Ureter (tissue), 1 donor: ENCODE measurements at places on chromosomes 3 and 15.

- no peak for DNase-seq
These were observed 20.6 kb downstream of the HEG1 start for GRCh38 chr3:125035217-125035616.

GRCh38 chr15:77160562-77161478, 89.9 kb upstream of the TSPAN3 start:
- peak; percentile 58 for DNase-seq

- no peak for DNase-seq
These were observed 136.7 kb upstream of the ADAMTS9 start for GRCh38 chr3:64824394-64824909.

- no peak for DNase-seq
These were observed 117.8 kb downstream of the LRIG1 start for GRCh38 chr3:66383023-66383422.

DNA sequence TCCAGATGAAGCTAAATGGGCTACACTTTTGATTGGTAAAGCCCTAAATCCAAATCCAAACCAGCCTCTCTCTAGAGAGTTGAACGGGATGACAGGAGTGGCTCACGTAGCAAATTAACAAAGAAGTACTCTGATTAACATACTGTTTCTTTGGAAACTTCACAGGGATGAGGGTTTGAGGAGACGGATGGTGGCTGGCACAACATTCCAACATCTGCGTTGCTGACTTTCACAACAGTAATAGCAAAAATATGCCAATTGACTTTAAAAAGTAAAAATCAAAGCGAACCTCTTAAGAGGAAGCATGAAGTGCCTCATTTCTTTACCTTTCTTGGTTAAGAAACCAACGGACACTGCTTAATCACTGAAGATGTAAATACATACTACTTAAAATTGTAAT, 181.4 kb downstream of the TBL1XR1 start:
- no peak for DNase-seq

- DNase-seq = no peak
These were observed 19.1 kb downstream of the ZNF710 start for GRCh38 chr15:90020021-90020735.

DNA sequence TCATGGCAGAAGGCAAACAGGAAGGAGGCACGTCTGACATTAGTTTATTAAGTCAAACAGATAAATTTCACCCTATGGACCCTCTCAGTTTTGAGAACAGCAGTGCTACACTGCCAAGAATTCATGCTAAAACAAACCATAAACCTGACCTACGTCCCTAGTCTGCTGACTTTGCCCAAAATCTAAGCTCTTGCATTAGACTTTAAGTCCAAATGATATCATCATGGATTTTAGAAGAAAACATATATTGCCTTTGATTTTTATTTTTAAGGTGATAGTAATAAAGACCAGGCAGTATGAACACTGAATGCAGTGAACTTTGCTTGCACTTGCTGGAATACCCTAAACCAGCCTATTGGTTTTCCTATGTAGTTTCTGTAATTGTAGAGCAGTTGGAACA, 79.6 kb upstream of the GADL1 start:
- DNase-seq = no peak

- no peak for DNase-seq
These were observed 253.7 kb downstream of the IL5RA start for GRCh38 chr3:2856138-2857133.

DNA sequence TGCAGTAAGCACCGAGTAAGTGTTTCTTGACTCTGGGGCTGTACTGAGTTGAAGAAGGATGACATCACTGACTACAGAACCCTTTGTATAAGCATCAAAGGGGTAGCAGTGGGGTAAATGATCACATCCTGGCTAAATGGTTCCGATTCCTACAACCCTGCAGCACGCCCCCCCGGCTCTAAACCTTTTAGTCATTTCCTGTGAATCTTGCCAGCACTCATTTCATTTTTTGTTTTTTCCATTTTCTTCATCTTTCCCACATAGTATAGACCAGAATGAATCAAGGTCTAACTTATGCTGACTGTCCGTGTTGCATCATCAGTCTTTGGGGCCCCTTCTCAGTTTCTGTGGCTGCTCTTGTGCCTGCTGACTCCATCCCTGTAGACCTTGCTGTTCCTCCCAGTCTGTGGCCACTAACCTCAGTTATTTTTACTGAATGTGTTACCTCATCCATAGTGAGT, 383.1 kb upstream of the TPRG1 start:
- no peak for DNase-seq

DNA sequence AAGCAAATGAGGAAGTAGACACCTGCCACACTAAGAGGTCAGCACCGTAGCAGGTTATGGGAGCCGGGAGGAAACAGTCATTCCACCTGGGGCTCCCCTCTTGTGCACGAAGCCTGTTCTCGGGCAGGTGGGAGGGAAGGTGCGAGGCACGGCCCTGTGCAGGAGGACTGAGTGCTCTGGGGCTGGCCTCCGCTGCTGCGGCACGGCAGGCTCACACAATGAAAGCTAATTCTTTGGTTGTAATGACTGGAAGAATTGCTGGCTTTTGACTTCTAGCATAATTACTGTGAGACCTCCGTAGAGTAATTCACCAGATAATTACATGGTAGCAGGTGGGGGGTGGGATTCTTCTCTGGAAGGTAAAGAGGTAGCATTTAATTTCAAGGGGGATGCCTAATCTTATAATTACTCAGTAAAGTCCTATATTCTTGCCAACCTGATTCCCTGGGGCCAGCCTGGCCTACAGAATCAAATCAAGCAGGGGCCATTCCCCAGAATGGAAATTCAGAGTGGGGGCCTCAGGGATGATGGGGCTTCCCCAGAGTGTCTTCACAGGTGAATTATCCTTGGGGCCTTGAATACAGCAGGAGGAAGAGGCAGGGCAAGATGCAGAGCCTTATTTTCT, 129.1 kb downstream of the TPRA1 start:
- DNase-seq = no peak

DNA sequence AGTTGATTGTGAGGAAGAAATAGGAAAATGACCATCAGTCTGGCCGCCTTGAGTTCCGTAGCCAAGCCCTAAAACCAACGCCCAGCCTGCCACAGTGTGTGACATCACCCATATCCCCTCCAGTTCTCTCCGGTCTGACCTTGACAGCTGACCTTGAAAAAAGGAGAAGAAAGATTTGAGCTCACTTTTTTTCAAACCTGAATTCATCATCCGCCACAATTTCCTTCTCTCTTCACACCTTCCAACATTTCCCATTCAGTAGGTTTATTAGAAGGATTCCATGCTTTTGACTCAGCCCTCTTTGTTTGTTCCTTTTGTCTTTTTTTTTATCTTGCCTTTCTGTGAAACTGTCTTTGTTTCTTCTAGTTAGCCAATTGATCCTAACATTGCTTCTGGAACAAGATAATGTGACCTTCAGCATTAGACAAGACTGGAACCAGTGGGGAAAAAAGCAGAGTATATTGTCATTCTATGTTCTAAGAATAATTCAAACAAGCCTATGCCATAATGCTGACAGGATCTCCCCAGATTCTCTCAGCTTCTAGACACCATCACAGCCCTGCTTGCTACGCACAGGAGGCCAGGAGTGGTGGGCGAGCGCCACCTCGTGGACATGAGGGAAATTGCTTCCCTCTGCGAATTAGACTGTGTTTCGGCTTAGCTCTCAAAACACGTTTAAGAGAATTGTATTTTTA, 283.1 kb downstream of the FGF12 start:
- peak; percentile 59 for DNase-seq

GRCh38 chr15:39720621-39721611, 61.7 kb downstream of the FSIP1 start:
- DNase-seq = no peak

- no peak for DNase-seq
These were observed 53.8 kb upstream of the TTBK2 start for GRCh38 chr15:42974202-42974862.

DNA sequence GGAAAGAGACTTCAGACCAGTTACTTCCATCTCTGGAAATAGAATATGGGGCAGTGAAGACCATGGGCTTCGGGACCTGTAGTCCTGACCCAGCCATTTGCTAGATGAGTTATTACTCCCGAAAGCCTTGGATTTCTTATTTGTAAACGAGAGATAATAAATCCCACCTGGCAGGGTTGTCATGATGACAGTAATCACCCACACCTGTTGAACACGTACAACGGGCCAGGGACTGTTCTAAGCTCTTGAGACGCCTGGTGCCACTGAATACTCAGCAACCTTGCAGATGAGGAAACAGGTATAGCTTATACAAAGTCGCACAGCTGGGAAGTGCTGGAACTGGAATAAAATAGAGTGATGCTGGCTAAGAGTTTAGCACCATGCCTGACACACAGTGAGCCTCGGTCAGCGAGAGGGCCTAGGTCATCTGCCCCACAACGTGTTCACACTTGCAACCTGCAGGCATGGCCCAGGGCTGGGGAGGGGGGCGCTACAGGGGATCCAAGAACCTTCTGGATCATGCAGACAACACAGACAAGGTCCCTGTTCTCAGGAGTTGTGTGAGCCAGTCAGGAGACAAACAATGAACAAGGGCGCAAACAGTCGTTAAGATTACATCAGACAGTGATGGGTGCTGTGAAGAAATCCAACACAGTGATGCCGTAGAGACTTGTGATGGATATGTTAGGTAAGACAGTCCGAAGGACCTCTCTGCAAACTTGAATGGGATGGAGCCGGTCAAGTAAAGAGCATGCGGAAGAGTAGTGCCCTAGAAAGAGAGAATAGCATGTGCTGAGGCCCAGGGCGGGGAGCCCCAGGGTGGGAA, 89.2 kb downstream of the CORO2B start:
- DNase-seq = no peak

GRCh38 chr15:76991048-76991447, 3.9 kb upstream of the PSTPIP1 start:
- DNase-seq = no peak

DNA sequence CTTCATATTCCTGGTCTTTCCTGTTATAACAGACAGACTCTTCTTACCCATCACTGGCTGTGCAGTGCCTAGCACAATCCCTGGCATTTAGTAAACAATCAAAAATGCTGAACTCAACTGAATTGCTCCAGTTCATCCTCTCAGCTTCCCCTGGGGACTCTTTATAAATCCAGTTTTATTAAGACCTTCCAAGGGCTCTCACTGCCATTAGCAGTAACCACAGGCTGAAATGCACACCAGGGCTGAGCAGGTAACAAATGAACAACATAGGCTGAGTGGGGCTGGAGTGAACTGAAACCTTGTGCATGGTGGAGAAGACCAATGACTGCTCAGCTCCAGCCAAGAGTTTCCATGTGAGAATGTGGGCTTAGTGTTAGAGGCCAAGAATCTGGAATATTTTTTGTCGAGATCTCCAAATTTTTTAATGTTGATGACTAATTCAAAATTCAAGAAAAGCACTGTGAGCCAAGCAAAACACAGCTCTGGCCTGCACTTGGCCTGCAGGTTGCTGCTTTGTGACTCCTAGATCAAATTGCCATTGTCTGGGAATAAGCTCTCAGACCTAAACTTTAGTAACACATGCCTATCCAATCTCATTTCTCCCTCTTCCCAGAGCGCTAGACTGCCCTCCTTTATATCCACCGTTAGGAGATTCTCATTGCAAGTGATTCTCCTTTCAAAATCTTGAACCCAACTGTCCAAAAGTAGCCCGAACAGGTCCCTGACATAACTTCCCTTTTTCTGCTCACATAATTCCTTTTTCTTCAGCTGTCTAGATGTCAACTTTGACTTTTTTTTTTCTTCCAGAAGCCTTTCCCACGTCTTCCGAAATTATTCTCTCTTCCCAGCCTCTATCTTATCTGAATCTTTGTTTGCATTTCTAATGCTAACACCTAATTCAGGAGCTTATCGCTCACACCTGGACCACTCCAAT, 7.4 kb downstream of the SQOR start:
- DNase-seq = no peak

GRCh38 chr3:30154853-30155252, 451.5 kb upstream of the TGFBR2 start:
- no peak for DNase-seq

DNA sequence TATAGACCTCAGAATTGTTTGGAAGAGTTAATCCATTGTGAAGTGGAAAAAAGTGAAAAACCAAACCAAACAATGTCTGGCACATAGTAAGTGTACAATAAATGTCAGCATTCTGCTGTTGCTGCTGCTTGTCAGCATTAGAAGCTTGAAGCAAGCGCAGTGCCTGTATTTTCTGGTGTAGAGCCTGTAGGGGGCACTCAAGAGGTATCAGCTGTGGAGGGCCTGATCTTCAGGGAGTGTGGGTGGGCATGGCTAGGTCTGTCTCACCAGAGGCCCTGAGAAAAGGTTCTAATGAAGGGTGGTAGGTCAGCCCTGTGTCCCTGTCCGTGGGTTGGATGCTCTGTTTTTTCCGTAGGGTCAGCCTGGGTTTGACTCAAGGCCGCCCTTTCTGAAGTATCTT, 3.6 kb downstream of the ADAMTSL3 start:
- no peak for DNase-seq

DNA sequence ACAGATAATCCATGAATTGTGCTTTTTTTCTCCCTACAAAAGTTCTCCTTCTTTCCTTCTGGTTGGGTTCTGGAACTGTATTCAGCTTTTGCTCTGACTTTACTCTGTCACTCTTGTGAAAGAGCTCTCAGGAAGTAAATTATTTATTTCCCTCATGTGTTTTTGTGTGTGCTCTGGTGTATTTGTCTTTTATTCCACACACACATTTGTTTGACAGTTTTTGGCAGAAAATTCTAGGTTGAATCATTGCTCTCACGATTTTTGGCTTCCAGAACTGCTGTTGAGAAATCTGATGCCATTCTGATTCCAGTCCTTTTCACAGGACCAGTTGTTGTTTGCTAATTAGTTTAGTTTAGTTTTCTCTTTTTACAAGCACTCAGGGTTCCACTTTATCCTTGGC, 172.8 kb downstream of the PLCH1 start:
- DNase-seq = no peak

DNA sequence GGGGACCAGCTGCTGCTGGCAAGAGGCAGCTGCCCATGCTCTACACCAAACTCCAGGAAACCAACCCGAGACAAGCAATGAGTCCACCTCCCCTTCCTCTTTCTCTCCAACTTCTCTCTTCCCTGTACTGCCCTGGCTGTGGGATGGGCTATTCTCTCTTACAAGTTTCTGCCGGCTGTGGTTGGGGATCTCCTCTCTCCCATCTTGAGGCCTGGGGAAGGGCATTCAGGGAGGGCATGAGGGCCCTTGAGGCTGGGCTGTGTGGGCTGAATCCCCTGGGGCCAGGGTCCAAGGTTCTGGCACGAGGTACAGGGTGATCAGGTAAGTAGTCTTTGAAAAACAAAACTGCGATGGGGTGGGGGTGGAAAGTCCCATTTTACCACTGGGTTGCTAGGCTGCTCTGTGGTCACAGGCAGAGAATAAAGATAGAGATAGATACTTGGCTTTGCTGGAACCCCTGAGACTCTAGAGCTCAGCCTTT, 32.3 kb upstream of the CTSH start:
- DNase-seq = no peak

GRCh38 chr3:142960322-142960850, 3.1 kb downstream of the PAQR9 start:
- DNase-seq = no peak

DNA sequence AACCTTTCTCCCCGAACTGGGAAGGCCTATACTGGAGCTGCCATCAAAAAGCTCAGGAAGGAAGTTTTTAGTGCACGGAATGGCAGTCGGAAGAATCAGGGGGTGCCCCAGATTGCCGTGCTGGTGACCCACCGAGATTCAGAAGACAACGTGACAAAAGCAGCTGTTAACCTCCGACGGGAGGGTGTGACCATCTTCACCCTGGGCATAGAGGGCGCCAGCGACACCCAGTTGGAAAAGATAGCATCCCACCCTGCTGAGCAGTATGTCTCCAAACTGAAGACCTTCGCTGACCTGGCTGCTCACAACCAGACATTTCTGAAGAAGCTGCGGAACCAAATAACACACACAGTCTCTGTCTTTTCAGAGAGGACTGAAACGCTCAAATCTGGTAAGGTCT, 48.2 kb downstream of the COL6A6 start:
- no peak for DNase-seq

GRCh38 chr15:63256433-63257274, 20.8 kb upstream of the APH1B start:
- DNase-seq = no peak
